EH (cell line): ENCODE measurements at places on chromosomes 7 and 10.

- no peak for DNase-seq
Measured at GRCh38 chr7:22220941-22221340, 136.0 kb downstream of the RAPGEF5 start.

- DNase-seq = peak; percentile 77
Measured at GRCh38 chr7:80249619-80250295, 115.1 kb downstream of the GNAI1 start.

DNA sequence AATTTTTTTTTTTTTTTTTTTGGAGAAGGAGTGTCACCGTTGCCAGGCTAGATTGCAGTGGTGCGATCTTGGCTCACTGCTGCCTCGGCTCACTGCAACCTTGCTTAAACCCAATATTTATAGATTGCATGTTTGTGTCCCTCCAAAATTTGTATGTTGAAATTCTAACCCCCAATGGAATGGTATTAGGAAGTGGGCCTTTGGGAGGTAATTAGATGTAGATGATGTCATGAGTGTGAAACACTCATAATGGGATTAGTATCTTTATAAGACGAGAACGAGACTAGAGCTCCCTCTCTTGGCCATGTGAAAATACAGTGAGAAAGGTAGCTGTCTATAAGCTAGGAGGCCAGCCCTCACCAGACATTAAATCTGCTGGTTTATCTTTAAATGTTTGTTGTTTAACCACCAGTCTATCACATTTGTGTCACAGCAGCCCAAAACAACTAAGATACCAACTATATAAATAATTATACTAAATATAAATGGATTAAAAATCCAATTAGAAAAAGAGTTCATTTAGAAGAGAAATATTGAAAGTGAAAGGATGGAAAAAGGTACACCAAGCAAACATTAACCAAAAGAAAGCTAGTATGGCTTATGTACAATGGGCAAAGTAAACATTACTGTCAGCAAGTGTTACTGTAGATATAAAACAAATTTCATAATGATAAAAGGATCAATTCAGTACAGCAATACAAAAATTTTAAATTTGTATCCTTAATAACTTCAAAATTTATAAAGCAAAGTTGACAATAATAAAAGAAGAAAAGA lies 9.3 kb downstream of the TCAF1 start:
- DNase-seq = peak; percentile 61

GRCh38 chr10:57785546-57785945 lies 482.1 kb downstream of the IPMK start:
- DNase-seq = no peak

- DNase-seq = no peak
Measured at GRCh38 chr7:13907831-13908230, 81.6 kb downstream of the ETV1 start.

DNA sequence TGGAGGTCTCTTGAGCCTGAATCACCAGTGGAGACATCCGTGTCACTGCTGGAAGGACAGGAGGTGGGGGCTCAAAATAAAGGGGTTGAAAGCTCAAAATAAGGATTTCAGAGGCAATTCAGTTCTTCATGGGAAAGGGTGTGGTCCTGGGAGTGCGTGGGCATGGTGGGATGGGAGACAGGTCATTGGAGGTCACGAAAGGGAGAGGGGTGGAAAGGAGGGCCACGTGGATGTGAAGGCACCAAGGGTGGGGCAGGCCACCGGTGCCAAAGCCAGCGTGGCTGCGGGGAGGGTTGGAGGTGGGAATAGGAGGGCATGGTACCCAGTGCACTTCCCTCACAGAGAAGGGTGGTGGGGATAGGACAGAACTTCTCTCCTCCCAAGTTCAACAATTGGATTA lies 59.7 kb downstream of the HTR5A start:
- DNase-seq = no peak

- no peak for DNase-seq
Measured at GRCh38 chr10:107498983-107499382, 334.5 kb upstream of the SORCS1 start.

DNA sequence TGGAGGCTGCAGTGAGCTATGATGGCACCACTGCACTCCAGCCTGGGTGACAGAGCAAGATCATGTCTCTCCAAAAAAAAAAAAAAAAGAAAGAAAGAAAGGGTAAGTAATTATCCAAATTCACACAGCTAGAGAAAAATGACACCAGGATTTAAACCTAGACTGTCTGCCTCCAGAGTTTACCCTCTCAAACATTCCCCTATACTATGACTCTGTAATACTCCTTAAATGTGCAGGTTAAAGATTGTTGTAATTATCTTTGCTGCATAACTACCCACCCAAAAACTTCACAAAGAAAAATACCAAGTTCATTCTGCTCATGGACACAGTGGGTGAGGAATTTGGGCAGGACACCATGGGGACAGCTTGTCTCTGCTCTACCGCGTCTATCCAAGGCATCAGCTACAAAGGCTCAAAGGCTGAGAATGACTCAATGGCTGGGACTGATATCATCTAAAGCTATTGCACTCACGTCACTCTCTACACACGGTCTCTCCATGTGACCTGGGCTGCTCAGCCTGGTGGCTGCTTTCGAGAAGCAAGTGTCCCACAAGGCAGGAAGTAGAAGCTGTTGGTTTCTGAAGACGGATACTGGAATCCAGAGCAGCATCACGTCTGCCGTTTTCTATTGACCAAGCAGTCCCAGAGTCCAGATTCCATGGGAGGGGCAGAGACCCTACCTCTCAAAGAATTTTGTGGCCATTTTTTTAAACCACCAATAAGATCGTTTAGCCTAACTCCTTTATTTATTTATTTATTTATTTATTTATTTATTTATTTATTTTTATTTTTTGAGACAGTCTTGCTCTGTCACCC lies 185.7 kb upstream of the AUTS2 start:
- DNase-seq = peak; percentile 76

DNA sequence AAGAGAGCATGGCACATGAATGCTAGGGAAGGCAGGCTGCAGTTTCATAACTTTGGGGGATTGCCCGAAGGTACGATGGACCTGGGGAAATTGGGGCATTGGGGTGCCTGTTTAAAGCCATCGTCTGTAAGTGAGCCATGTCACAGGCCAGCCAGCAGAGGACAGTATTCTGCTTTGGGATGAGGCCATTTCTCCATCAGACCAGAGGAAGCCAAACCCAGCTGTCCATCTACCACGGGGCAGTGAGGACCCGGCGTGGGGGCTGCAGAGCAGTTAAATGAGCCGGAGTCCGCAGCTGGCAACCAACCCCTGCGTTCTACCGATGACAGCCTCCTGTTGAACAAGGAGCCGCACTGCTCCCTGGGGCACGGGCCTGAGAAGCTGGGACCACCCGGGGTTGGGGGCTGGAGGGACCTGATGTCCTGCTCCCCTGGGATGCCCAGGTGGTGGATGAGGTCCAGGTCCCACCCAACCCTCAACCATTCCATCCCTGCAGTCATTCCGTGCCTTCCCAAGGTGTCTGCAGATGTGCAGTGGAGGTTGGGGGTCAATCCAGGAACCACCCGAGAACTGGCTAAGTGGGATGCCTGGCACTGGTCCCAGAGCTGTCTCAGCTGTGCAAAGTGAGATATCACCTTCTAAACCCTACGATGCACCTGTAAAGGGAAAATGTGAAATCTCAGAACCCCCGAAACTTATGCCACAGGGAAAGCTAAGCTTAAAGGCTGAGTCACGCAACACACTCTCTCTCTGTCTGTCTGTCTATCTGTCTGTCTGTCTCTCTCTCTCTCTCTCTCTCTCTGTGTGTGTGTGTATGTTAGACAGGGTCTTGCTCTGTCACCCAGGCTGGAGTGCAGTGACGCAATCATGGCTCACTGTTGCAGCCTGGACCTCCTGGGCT lies 12.1 kb upstream of the RHBDD2 start:
- peak; percentile 72 for DNase-seq

- DNase-seq = peak; percentile 77
Measured at GRCh38 chr10:68598978-68599770, 39.0 kb downstream of the TET1 start.

DNA sequence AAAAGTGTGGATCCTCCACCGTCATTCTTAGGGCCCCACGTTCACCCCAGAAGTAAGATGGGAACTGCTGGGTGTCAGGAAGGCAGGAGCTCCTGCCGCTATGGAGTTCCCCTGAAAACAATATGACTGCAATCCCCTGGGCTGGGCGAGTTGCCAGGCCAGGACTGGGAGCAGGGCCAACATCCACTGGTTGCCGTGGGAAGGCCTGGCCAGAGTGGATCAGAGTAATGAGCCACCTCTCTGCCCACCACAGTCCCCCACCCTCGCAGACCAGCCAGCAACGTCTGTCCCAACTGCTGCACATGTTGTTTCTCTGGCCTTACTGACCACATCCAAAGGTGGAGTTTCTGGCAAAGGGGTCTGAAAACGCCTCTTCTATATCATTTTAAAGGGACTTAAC lies 86.6 kb downstream of the STRA8 start:
- DNase-seq = peak; percentile 67

- peak; percentile 27 for DNase-seq
Measured at GRCh38 chr10:32687116-32687515, 241.2 kb downstream of the CCDC7 start.

GRCh38 chr7:22660732-22661131 lies 66.3 kb upstream of the IL6 start:
- no peak for DNase-seq

GRCh38 chr10:30873411-30873810 lies 158.3 kb downstream of the ZNF438 start:
- peak; percentile 9 for DNase-seq

- DNase-seq = no peak
Measured at GRCh38 chr7:121261207-121261884, 67.5 kb upstream of the WNT16 start.

DNA sequence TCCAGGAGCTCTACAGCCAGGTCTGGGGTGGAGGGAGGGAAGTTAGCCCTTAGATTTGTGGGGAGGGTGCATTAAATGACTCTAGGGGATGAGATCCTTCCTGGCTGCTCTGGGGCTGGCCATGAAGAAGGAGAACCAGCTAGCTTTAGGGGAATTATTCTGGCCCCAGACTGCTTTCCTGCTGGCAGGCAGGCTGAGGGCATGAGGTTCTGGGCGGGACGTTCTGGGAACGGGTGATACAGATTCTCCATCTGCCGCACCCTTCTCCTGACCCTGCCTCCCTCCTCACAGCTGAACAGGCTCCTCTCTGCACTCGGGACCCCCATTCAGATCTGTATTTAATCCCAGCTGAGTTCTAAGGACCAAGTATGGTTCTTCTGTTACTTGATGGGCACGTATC lies 23.9 kb downstream of the GOLGA7B start:
- DNase-seq = no peak

- no peak for DNase-seq
Measured at GRCh38 chr10:124025152-124025551, 68.2 kb downstream of the CHST15 start.

GRCh38 chr7:100156331-100157068 lies 2.0 kb downstream of the TRAPPC14 start:
- DNase-seq = no peak

- DNase-seq = peak; percentile 94
Measured at GRCh38 chr10:110221721-110222261, 14.4 kb downstream of the MXI1 start.

GRCh38 chr10:44776181-44776580 lies 135.0 kb upstream of the TMEM72 start:
- DNase-seq = no peak
